Stromal cell of bone marrow (primary cell): ENCODE measurements at places on chromosomes 2 and 18.

DNA sequence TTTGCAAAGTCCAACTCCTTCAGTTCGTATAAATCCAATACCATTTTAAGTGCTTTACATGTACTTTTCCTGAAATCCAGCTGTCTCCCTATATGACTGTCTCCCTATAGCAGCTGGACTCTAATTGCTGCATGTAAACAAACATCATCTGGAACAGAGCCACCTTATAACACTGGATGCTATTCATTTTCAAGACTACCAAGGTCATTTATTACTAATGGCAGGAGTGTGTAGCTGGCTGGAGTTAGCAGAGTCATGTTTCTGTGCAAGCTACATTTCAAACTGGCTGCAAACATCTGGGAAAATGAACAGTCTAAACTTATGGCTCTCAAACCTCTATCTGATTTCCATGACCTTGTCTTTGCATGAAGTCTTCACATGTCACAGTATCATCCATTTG, 575.2 kb downstream of the PIK3C3 start:
- DNase-seq: no peak

DNA sequence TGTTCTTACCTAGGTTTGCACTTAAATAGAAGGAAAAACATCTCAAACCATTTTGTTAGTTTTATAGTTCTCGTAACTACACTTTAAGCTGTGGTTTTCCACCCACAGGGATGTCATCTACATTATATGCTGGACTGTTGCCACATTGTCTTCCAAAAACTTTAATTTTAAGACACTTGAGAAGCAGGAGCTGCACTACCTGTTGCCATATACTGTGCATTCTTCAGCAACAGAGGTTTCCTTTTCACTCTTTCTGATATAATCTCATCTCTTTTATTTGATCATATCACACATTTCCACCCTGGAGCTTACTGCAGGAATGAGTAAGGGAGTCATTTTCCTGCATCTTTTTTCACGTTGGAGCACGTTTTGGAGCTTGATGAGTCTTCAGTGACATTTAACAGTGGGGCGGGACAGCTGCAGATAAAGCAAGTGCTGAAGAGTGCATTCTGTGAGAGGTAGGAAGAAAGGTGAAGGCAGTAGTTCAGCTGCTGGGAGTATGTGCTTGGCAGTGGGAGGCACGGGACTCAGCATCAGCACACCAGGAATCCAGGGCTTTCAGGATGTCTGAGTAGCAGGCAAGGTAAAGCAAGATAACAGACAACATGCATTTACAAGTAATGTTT, 3.8 kb downstream of the LIMS1 start:
- no peak for DNase-seq

DNA sequence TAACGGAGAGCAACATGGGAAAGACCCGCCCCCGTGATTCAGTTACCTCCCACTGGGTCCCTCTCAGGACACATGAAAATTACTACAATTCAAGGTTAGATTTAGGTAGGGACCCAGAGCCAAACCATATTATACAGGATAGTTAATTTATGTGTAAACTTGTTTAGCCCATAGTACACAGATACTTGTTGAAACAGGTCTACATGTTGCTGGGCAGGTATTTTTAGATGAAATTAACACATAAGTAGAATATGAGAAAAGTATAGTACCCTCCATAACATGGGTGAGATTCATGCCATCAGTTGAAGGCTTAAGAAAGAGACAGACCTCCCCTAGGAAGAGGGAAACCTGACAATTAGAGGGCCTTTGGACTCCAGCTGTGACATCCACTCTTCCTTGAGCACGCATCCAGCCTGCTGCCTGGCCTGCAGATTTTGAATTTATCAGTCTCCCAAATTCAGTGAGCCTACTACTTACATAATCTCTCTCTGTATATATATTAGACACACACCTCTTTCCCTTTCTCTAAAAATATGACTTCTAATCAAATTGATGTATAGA, 463.5 kb upstream of the NETO1 start:
- no peak for DNase-seq

DNA sequence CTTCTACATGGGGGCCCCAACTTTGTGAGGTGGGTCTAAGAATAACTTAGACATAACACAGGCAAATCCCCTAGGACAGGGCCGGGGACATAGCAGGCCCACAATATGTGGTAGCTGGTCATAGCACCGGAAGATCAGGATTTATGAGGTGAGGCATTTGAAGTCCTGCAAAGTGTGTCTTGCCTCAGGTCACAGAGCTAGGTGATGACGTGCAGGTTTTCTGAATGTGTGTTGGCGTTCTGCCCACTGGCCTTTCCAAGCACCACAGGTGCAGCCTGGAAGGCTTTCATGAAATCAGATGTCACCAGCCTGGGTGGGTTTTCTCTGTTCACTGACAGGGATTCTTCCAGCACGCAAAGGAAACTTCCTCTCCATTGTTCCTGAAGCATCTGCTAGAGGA, 119.1 kb downstream of the LRATD1 start:
- DNase-seq: no peak

DNA sequence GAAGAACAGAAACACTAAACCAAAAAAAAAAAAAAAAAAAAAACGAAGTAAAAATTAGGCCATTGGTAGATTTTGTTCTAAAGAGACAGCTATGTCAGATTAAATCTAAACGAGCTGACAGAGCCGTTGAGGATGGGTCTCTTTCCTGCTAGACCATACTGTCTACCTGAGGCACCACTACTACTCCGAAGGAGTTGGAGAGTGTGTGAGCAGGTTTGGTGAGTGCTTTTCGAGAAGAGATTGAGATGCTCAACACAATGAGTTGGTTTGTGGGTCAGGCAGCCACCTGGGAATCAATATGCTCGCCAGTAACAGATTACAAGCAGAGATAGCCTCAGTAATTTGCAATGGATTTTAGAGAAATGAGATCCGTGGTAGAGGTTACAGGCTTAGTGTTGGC, 281.5 kb upstream of the EPAS1 start:
- DNase-seq: no peak

DNA sequence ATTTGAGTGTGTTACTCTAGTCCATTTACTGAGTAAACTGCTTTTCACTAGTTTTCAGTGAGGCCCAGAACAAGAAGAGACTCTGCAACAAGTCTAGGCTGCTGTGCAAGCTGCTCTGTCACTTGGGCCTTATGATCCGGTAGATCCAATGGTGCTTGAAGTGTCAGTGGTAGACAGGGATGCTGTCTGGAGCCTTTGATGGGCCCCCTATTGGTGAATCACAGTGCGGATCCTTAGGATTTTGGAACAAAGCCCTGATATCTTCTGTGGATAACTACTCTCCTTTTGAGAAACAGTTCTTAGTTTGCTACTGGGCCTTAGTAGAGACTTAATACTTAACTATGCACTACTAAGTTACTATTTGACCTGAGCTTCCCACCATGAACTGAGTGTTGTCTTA, 150.2 kb downstream of the TMEFF2 start:
- no peak for DNase-seq

- DNase-seq: no peak
Observed at GRCh38 chr2:241359481-241360045, 3.5 kb downstream of the FARP2 start.

- DNase-seq: no peak
Observed at GRCh38 chr18:59621027-59621426, 76.2 kb downstream of the CCBE1 start.

DNA sequence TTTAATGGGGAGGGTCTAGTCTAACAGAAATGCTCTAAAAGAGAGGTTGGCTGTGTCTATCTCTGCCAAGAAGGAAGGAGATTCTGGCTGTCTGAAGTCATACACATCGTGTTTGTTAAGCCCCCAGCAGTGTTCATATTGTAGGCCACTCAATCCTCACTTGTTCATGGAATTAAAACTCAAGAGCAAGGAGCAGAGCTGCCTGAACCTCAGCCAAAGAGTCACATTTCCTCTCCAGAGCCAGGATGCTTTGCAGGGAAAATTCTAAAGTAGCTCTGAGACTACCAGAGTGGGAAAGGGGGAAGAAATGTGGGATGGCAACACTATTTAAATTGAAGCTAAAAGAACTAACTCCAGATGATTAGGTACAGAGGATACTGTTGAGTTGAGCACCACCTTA, 190.7 kb upstream of the CXCR4 start:
- no peak for DNase-seq

DNA sequence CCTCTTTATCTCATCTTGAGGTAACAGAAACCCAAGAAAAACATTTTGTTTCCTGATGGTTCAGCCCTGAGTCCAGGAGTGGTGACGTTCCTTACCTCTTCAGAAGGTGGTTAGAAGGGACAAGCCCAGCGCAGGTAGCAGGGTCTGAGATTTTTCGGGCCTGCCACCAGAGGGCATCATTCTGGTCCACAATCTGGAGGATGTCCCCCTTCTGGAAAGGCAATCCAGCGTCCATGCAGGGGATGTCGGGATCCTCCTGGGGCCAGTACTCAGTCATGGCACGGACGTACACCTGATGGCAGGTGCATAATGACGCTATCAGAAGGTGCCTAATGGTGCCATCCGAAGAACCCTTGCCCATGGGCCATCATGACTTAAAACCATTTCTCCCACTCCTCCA, 17.7 kb downstream of the MPP4 start:
- DNase-seq: no peak

- no peak for DNase-seq
Observed at GRCh38 chr18:6714010-6714409, 15.5 kb upstream of the ARHGAP28 start.

GRCh38 chr2:47499621-47500309, 96.8 kb downstream of the MSH2 start:
- no peak for DNase-seq

DNA sequence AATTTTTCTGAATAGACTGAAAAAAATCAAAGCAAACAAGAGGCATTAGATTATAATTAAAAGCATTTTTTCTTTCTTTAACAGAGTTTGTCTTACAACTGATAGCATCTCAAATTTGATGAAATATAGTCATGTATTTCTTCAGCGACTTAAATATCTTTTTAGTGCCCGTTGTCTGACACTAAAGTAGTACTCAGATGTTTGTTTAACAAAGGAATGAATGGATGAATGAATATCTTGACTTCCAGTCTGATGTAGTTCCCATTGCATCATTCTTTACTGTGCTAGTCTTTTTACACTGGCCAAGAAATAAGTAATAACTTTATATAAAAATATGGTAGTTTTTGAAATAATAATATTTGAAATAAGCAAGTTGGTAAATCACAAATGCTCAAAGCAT, 111.1 kb downstream of the TTC27 start:
- DNase-seq: no peak

DNA sequence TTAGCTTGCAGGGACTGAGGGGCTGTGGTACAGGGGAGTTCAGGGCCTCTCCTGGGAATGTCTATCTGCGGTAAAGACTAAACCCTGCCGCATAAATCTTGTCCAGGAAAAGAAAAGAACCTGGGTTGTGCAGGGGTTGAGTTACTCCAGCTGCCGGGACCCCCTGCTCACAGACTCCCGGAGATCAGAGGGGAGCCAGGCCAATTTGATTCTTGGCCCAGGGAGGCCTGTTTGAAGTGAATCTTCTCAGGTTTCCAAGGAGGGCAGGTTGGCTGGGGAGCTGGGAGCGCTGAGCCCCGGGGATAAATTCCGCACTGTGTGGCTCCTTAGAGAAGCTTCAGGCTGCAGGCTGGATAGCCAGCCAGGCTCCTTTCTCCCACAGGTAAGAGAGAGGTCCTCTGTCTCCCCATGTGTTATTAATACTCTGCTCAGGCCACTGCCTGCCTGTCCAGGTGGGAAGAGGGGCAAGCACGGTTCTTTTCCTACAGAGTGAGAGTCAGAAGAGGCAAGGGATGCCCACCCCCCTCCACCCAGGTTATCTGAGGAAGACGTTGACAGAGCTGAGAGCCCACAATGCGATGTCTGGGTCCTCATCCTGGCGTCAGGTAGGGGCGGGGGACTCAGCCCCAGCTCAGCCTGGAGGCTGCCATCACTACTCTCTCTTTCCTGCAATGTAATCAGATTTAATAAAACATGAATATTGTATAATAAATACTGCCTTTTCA, 82.7 kb downstream of the LONRF2 start:
- DNase-seq: no peak
